Right ventricle myocardium superior (tissue), 1 donor: ENCODE measurements at places on chromosomes 4 and X. TPM values are rescaled to one million over a fixed set of nuclear protein-coding genes. Genes with fewer than 3 reads are reported as not detected.

The SLC49A3 gene
- 14.6 TPM for total RNA-seq

The DUX4 gene
- total RNA-seq: not detected

The CTAG1A gene
- total RNA-seq: not detected

The CXCL1 gene
- total RNA-seq: 0.81 TPM

The ADGRA3 gene
- 34.3 TPM for total RNA-seq

The CLGN gene
- total RNA-seq: 77.8 TPM

The GSX2 gene
- total RNA-seq: not detected

The PDZD4 gene
- 2.6 TPM for total RNA-seq

The FGG gene
- not detected for total RNA-seq

The NRK gene
- total RNA-seq: 2.5 TPM

The C1QTNF7 gene
- total RNA-seq: 1.9 TPM

The PARM1 gene
- 65.2 TPM for total RNA-seq

The IL2 gene
- not detected for total RNA-seq

DNA sequence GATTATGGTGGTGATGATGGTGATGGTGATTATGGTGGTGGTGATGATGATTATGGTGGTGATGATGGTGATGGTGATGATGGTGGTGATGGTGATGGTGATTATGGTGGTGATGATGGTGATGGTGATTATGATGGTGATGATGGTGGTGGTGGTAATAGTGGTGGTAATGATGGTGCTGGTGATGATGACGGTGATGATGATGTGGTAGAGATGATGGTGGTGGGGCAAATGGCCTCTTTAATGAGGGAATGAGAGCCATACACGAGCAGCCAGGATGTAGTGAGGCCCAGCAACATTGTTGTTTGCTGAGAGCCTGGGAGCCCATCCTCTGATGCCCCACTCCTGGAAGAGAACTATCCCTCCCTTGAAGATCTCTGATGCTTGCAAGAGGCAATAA, 29.0 kb downstream of the HMX1 start:
- no peak for DNase-seq

DNA sequence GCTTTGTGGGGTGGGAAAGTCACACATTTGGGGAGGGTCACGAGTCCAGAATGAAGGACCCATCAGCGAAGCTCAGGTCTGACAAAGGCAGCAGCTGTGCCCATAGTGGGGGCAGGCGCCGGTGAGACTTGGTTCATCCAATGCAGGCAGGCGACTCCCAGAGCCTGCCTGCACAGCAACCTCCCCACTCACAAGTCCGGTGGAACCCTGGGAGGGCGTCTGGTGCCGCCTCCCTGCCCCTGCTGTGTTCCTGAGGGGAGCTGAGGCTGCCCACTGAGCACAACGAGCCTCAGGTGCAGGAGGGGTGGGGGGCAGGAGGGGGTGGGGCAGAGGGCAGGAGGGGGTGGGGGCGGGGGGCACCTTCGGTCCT, 13.7 kb downstream of the LRPAP1 start:
- DNase-seq: no peak

DNA sequence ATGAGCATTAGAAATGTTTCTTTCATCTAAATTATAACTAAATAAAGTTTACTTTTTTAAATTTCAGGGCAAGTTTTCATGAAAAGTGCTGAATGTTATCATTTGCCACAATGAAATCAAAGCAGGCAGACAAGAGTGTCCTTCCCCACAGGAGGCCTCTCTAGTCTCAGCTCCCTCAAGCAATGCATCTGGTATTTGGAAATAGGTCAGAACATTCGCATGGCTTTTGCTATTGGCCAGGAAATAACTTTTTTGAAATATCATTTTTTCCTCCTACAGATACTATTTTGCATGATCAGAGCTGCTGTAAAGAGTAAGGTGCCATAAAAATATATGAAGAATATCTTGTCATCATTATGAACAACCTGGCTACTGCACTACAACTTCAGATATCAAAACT, 41.1 kb downstream of the MAD2L1 start:
- DNase-seq: no peak

DNA sequence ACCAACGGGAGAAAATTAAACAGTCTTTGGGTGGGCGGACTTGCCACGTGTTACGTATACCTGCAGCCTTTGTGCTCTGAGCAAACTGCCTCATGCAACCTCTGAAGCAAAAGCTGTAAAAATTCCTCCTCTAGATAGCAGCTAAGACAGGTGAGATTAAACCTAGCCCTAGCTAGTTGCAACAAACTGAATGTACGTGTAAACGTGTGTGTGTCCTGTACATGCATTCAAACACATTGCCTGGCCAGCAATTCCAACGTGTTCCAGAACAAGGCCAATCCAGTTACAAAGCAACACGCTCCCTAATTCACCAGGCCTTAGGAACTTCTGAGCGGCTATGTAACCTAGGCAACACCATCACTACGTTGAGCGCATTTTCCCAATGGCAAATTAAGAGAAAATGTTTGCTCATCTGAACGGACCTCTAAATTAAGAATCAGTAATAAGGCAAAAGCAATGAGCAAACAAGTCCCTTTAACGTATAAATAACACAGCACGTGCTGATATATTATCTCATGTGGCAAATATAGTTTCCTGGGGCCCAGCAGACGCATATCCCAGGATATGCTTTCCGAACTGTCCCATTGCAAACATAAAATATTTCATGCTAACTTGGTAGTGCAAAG, 792 bp downstream of the PPID start:
- no peak for DNase-seq

GRCh38 chrX:56812515-56813105, 83.6 kb downstream of the NBDY start:
- no peak for DNase-seq

GRCh38 chr4:82715731-82716617, 82.6 kb downstream of the SCD5 start:
- no peak for DNase-seq

- DNase-seq: no peak
Observed at GRCh38 chrX:38941675-38942074, 140.4 kb downstream of the MID1IP1 start.

DNA sequence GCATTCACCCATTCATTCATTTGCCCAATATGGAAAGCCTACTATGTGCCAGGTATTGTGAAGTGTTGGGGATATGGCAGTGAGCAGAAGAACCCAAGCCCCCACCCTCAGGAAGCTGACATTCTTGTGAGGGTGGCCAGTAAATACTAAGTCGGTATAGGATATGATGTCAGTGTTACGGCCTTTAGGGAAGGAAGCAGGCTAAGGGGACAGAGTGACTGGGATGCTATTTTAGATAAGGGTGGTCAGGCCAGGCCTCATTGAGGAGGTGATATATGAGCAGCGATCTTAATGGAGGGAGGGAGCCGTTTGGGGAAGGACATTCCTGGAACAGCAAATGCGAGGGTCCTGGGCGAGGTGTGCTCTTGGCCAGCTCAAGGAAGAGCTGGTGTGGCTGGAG, 2.0 kb downstream of the ATP6AP1 start:
- no peak for DNase-seq

DNA sequence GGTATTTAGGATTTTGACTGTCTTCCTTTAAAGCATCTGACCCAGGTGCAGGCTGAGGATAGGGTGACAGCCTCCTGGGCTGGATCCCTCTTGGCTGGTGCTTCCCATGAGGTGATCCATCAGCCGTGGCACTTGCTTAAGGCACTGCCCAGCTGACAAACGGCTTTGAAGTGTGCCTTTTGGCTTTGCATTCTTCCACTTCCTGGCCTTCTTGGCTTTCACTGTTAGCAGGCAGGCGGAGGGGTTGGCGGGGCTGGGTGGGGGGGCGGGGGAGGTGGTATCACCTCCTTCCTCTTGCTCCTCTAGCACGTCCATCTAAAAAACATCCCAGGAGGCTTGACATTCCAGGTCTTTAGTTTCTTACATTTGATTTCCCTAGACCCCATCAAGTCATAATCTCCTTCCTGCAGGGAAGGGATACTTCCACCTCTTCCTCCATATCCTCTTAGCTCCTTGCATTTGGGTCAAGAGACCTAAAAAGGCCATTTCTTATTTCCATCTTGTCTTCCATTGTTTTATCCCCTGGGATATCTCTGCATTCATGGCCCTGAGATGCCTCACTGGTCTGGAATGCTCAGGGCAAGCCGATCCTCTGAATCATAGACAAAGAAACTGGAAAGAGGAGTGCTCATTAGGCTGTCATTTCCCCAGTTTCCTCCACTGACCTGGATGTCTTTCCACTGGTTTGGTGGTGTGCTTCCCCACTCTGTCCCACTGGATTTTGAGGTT, 11.3 kb upstream of the APLN start:
- no peak for DNase-seq

GRCh38 chr4:48787056-48787455, 7.0 kb upstream of the FRYL start:
- no peak for DNase-seq

DNA sequence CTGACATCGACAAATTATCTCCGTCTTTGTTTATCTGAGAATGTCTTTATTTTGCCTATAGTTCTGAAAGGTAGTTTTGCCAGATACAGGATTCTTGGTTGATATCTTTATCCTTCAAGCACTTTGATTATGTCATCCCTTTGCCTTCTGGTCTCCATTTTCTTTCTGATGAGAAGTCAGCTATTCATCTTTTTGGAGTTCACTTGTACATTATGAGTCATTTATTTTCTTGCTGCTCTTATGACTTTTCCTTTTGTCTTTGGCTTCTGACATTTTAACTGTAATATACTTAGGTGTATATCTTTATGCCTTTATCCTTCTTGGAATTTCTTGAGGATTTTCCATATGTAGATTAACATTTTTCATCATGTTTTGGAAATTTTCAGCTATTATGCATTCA, 51.4 kb downstream of the SHROOM4 start:
- DNase-seq: no peak

DNA sequence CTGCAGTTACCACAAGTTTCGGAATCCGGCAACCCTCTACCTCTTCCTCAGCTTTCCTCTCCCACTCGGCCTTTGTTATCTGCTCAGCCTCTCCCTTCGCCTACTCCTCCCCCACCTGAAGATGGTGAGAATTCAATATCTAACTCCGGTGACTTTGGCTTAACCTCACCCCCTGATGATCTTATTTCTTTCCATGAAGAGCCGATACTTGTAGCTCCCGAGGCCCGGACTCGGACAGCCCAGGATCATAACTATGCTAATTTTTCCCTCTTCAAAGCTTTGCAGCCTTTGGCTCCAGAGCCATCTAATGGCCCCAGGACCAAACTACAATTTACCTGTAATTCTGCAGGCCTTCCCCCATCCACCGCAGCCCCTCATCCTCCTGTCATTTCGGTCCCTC, 32.0 kb upstream of the MGST2 start:
- no peak for DNase-seq

- peak; percentile 38 for DNase-seq
Observed at GRCh38 chr4:137393044-137393443, 139.2 kb downstream of the PCDH18 start.

DNA sequence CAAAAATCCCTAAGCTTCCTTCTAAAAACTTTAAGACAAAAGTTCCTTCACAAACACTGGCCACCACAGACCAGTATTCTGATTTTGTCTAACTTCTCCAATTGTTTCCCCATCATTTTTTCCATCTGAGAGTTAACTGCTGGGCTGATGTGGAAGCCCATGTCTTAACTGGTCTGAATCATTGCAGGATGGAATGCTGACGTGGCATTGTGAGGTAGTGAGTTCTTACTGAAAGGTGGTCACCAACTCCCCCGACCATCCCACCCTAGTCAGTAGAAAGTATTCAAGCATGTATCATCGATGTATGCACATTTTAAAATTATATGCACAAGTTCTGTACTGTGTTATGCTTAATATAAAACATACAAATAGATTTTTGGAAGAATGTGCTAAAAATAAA, 99.1 kb upstream of the SMIM10 start:
- no peak for DNase-seq

DNA sequence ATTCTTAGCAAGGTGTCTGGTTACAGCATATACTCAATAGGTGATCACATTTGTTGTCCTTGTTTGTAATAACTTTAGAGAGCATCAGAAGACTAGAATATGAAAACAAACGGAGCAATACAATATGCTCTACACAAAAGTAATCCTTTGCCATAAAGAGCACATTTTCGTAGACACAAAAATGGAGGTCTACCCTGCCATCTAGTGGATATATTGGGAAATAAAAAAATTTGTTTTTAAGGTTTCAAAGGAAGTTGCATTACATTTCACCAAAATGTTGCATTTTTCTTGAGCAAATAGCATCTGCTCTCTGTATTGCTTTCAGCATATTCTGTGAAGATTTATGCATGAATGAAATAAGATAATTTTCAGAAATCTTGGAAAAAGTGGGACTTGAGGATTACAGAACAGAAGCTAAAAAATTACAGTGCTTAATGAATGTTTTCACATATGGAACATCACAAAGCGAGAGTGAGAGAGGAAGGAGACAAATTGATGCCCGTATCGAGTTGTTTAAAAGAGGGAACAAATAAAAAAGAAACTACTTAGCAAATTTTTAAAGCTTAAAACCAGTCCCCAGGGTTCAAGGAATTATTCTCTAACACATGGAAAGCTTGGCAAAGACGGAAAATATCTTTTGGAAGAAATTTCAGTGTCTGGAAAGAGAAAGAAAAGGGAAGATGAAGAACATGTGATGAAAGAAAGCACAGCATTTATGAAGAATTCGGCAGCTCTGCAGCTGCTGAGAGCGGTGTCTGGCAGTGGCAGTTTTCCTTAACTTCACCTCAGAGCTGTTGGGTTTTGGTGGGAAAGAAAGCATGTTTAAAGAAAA, 390.1 kb downstream of the ANKRD50 start:
- no peak for DNase-seq

DNA sequence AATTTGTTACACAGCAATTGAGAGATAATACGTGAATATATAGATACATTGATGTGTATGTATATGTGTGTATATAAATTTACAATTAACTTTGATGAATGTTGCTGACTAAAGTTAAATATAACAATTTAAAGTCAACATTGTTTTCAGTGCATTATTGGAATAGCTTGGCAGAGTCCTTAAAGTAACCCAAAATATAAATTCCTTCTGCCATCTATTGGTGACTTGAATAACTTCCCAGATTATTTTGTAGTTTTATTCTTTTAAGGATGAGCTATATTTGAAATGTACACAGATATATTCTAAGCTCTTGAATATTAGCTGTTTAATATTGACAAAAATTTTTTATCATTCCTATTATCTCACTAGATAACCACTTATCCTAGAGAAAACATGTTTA, 298.2 kb upstream of the FSTL5 start:
- no peak for DNase-seq

GRCh38 chrX:39507034-39507433, 590.7 kb downstream of the BCOR start:
- no peak for DNase-seq

DNA sequence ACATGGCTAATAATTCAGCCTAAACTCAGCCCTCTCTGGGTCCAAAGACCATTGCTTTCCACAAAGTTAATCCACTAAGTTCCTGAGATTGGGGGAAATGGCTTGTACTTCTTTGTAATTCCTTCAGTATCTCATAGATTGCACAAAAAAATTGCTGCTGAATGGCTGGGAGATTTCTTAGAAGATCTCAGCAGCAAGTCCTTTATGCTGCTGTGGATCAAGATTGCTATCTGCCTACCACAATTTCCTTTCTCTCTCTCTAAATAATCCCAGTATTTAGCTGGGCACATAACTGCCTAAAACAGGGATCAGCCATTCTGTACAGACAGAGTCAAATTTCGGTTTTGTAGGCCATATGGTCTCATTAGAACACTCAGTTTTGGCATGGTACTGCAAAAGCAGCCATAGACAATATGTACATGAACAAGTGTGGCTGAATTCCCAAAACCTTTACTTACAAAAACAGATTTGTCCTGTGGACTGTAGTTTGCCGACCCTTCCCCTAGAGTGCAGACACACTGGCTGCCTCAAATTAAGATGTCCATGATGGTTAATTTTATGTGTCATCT, 18.5 kb upstream of the HOPX start:
- DNase-seq: no peak
